ENCODE measurements at places on chromosomes 7 and 10.

- DNase-seq: no peak
Measured at GRCh38 chr7:6256109-6256483, 16.3 kb downstream of the CYTH3 start.

DNA sequence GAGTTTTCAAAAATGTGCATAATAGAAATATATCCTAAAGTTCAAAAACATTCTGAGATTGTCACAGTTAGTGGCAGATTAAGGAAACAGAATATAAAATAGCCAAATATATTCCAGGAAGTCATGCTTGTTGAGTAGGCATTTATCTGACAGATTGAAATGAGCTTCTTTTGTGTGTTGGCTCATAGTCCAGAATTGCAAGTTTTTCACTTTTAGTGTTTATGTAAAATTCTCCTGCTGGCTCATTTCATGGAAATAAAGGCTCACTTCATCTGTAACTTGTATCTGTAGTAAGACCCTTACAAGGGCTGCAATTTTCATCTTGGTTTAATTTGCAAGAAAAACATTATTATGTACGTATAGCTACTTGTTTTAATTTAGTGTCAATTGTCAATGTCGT, 93.5 kb downstream of the MCU start:
- no peak for DNase-seq

GRCh38 chr7:144384071-144384470, 19.4 kb downstream of the NOBOX start:
- DNase-seq: no peak

- DNase-seq: no peak
Measured at GRCh38 chr7:81833401-81833800, 63.6 kb upstream of the HGF start.

- DNase-seq: no peak
Measured at GRCh38 chr10:76333326-76333725, 901.9 kb downstream of the LRMDA start.

Measured in CD4-positive, alpha-beta T cell treated with Interleukin-4 for 4 hours (primary cell).